Transverse colon (tissue), 4 donors: ENCODE measurements at places on chromosomes 2 and 18.

DNA sequence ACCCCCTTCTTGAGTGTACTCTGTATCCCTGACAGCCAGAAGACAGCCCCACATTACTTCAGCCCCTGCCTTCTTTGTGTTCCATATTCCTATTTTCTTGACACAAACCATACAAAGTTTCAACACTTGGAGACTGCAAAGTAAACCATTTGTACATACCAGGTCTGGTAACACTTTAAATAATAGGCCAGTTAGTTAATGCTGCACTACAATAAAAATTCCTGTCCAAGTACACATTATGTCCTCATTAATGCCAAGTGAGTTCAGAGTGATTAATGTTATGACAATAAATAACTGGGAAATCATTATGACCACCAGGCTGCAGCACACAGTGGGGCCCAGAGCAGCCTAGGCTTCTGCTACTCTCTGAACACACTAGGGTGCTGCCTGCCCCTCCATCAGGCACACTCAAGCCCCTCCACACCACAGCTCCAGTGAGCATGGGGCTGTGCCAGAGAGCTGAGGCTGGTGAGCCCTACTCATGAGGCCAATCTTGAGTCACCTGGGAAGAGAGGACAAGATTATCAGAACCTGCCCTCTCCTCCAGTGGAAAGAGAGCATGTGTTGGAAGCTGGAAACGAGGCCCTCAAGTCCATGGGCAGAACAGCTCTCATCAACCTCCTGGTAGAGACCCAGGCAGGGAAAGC is 138.7 kb downstream of the TTC32 start:
- no peak for DNase-seq
- H3K4me1 ChIP-seq: no peaks in the 10 kb centered on the region
- H3K4me3 ChIP-seq: no peak overlapping the region
- no peaks in the 10 kb centered on the region for H3K36me3 ChIP-seq
- no peaks in the 10 kb centered on the region for H3K27me3 ChIP-seq

- peaks cover 8% of the 10 kb centered on the region for H3K4me1 ChIP-seq
- H3K27ac ChIP-seq: no peak overlapping the region
- H3K4me3 ChIP-seq: no peak overlapping the region
- DNase-seq: no peak
- H3K36me3 ChIP-seq: no peaks in the 10 kb centered on the region
- no peaks in the 10 kb centered on the region for H3K27me3 ChIP-seq
These were observed 17.0 kb downstream of the ITSN2 start for GRCh38 chr2:24343225-24343882.

DNA sequence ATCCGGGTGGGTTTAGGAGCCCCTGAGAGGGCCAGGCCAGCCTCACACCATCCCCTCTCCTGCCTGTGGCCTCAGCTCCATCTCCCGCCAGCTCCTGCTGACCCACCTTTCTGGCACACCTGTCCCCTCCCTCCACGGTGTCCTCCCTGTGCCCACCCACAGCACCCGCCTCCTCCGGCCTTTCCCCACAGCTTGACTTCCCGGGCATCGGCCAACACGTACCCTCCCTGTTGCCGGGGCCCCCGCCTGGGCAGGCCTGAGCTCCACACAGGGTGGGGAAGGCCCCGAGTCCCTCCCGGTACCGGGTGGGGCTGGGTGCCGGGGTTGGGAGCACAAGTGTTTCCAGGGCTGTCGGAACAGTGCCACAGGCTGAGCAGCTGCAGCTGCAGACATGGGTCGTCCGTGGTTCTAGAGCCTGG is 6.5 kb downstream of the GPC1 start:
- no peak for DNase-seq
- no peak overlapping the region for H3K27ac ChIP-seq
- H3K4me1 ChIP-seq: peaks cover under 1% of the 10 kb centered on the region
- no peak overlapping the region for H3K4me3 ChIP-seq
- no peaks in the 10 kb centered on the region for H3K36me3 ChIP-seq
- peaks cover 11% of the 10 kb centered on the region for H3K27me3 ChIP-seq

- H3K36me3 ChIP-seq: no peaks in the 10 kb centered on the region
- no peaks in the 10 kb centered on the region for H3K4me1 ChIP-seq
- no peak overlapping the region for H3K4me3 ChIP-seq
- DNase-seq: no peak
- H3K27me3 ChIP-seq: no peaks in the 10 kb centered on the region
- H3K27ac ChIP-seq: no peak overlapping the region
These were observed 121.3 kb downstream of the FMNL2 start for GRCh38 chr2:152456262-152456661.

DNA sequence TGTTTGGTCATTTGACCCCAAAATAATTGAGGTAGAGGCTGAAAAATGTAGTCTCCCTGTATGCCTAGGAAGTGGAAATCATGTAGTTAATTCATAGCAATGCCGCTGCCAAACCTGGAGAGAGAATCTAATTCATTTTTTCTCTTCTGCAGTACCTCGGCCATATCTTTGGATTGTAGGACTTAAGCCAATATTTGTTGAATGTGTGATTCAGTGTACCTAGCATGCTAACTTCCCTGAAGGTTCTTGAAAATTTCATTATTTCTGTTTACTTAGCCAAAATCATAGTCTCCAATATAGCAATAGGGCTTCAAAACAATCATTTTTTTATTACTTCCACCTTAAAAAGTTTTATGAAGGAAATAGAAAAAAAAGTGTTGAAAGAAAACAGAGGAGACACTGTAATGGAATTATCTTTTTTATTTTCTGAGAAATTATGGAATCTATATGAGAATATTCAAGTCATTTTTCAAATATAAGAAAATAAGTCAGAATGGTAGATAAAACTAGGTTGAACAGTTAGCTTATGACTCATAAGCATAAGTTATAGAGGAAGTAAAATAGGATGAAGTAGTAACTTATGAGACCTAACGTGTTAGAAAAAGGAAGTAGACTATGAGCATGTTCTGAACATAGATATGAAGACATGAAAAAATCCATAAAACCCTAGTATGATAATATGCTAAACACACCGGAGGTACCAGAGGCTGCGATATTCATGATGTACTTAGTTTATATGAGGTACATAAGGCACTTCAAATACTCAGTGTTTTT is 35.2 kb upstream of the CDH19 start:
- no peak overlapping the region for H3K4me3 ChIP-seq
- no peaks in the 10 kb centered on the region for H3K36me3 ChIP-seq
- H3K27me3 ChIP-seq: no peaks in the 10 kb centered on the region
- no peak for DNase-seq
- no peaks in the 10 kb centered on the region for H3K4me1 ChIP-seq
- H3K27ac ChIP-seq: no peak overlapping the region

DNA sequence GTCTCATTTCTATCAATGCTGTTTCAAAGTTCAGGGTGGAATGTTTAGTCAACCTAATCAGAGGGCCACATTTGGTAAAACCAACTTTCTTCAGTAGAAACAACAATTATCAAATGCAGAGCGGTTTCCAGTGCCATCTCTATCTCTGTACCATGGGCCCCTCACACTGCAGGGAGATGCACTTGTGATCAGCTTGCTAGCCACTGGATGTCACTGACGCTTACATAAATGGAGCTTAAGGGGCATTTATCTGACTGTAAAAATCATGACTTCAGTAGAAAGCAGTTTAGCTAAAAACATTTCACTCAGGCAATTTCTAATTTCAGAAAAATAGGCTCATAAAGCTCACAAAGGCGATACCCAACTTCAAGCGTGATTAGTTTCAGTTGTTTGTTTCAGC is 678.0 kb downstream of the ZEB2 start:
- H3K27me3 ChIP-seq: no peaks in the 10 kb centered on the region
- H3K36me3 ChIP-seq: no peaks in the 10 kb centered on the region
- no peaks in the 10 kb centered on the region for H3K4me1 ChIP-seq

DNA sequence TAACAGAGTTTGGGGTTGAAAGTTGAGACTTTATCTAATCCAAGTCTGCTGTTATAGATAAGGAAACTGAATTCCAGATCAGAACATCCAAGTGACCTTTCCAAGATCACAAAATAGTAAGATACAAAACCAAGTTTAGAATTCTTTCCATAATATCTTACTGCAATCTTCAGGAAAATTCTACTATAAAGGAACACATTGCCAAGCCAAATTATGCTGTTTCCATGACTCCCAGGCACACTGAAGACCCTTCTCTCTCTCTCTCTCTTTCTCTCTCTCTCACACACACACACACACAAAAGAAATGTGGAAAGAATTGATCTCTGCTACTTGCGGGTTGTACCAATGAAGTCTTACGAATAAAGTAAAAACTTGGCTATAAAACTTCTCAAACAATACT is 398.4 kb downstream of the METTL4 start:
- DNase-seq: no peak
- no peak overlapping the region for H3K27ac ChIP-seq
- no peaks in the 10 kb centered on the region for H3K4me1 ChIP-seq
- no peaks in the 10 kb centered on the region for H3K27me3 ChIP-seq
- no peaks in the 10 kb centered on the region for H3K36me3 ChIP-seq

GRCh38 chr18:77550625-77551024 is 301.0 kb downstream of the GALR1 start:
- no peaks in the 10 kb centered on the region for H3K36me3 ChIP-seq
- no peaks in the 10 kb centered on the region for H3K27me3 ChIP-seq
- peaks cover 14% of the 10 kb centered on the region for H3K4me1 ChIP-seq
- no peak for DNase-seq
- no peak overlapping the region for H3K27ac ChIP-seq

DNA sequence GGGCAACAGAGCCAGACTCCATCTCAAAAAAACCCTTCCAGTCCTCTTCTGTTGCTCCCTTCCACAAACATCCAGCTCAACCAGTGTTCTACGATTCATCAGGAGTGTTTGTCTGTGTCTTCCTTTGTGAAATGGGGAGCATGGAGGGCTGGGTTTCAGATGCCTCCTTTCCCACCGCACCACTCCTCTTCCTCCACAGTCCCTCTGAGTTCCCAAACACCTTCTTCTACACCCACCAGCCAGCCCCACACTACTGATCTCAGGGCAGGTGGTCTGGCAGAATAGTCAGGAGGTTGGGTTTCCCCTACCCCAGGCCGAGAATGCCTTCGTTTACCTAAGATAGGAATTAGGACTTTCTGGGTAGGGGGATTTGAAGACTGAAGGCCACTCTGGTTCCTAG is 36.9 kb downstream of the NGEF start:
- no peaks in the 10 kb centered on the region for H3K36me3 ChIP-seq
- DNase-seq: no peak
- no peaks in the 10 kb centered on the region for H3K27me3 ChIP-seq
